ENCODE measurements at places on chromosomes 5 and 9.

DNA sequence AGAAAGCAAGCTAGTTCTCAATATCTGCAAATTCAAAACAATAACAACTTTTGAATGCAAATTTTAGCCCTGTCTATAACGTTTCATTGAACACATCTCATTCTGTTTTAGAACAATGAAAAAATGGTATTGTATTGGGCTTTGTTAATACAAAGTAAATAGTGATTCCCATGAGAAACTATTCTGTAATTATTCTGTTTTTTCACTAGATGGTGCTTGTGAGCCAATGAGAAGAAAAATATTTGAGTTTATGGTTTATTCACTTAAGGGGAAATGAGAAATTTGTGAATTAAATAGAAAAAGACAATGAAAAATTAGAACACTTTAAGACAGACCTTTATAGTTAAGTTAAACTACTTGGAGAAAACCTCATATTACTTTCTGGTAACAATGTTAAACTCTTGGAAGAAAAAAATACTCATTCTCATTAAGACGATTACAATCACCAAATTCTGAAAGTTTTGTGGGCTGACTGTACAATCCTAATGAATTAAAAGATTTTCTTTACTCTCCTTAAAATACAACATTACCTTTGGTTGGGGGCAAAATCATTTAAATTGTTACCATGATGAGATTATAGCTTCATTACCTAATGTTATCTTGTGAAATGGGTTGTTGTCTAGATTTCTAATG lies 127.0 kb downstream of the NNT start:
- peak; percentile 30 for DNase-seq

- DNase-seq = no peak
These were observed 67.1 kb upstream of the SSBP2 start for GRCh38 chr5:81817980-81818379.

DNA sequence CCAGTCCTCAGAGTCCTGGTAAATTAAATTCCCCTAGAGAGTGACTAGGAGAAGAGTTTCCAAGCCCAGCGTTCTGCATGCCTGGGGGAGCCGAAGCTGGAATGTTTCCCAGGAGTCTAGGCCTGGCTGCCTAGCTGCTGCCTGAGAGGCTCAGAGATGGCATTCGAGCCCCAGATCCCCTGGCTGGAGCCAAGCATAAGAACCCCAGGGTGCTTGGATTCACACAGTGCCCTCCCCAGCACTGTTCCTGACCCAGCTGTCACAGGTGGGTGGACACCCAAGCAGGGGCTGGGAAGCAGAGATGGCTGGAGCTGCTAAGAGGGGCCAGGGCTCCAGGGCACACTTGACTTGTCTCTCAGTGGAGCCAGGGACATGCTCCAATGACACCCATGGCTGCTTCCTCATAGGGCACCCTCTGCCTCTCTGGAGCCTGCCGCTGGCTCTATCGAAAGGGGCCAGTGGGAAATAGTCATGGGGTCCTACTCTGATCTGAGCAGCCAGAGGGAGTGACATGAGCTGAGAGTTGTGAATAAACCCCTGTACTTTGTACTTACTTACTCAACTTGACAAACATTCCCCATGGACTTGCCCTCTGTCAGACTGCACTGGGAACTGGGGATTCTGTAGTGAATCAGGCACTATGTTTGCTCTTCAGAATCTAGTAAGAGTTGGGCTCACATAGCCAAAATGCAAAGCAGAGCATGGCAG lies 62.6 kb upstream of the XPA start:
- DNase-seq = no peak

GRCh38 chr9:1454211-1454610 lies 404.1 kb downstream of the DMRT2 start:
- no peak for DNase-seq

GRCh38 chr9:4262735-4263141 lies 37.1 kb downstream of the GLIS3 start:
- peak; percentile 71 for DNase-seq

- DNase-seq = peak; percentile 67
These were observed 37.7 kb downstream of the NR2F1 start for GRCh38 chr5:93620487-93621326.

- DNase-seq = no peak
These were observed 149.2 kb upstream of the DAP start for GRCh38 chr5:10910261-10910660.

GRCh38 chr5:96566833-96567587 lies 95.2 kb upstream of the CAST start:
- no peak for DNase-seq

- no peak for DNase-seq
These were observed 792.1 kb downstream of the BRINP1 start for GRCh38 chr9:118577121-118577520.

GRCh38 chr5:119332978-119333401 lies 22.8 kb upstream of the TNFAIP8 start:
- no peak for DNase-seq

GRCh38 chr5:57455511-57456455 lies 26.8 kb downstream of the ACTBL2 start:
- DNase-seq = no peak

DNA sequence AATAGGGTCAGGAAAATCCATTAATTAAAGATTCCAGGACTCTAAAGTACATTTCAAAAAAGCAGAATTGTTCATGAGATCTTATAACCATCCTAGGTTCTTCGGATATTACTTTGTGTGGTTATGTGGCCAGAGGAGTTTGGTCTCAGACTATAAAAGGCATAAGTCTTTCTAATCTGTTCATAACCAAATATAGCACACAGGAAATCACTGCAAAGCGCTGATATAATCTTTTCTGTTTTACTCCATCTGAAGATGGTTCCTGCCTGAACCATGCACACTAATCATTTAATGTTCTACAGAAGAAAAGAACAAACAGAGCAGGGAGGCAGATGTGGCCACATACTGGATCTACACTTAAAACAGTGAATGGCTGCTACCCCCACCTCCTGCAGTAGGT lies 182.8 kb downstream of the SEMA5A start:
- no peak for DNase-seq

GRCh38 chr5:138471052-138471361 lies 5.7 kb downstream of the EGR1 start:
- DNase-seq = no peak
